ENCODE measurements at places on chromosomes 7 and 10. TPM values are rescaled to one million over a fixed set of nuclear protein-coding genes. Genes with fewer than 3 reads are reported as not detected.

Gene MALRD1
- total RNA-seq: 1.2 TPM

DNA sequence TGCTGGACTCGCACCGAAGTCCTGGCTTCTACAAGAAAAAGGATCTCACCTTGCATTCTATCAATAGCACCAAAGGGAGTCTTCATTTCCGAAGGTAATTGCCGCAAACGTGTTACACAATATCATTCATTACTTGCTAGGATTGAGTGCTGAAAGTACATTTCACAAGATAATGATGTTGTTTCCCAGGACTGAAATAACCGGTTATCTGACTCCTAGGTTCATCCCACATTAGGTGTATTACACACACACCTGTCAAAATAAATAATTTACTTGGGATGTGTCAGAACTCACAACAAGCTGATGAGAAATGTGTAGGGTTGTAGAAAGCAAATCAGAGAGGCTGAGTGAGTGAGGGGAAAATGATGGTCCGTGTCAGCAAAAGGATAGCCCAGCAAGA is 219.4 kb upstream of the RHOBTB1 start:
- no peak for DNase-seq

GRCh38 chr10:120253131-120253530 is 203.9 kb upstream of the PLPP4 start:
- no peak for DNase-seq

DNA sequence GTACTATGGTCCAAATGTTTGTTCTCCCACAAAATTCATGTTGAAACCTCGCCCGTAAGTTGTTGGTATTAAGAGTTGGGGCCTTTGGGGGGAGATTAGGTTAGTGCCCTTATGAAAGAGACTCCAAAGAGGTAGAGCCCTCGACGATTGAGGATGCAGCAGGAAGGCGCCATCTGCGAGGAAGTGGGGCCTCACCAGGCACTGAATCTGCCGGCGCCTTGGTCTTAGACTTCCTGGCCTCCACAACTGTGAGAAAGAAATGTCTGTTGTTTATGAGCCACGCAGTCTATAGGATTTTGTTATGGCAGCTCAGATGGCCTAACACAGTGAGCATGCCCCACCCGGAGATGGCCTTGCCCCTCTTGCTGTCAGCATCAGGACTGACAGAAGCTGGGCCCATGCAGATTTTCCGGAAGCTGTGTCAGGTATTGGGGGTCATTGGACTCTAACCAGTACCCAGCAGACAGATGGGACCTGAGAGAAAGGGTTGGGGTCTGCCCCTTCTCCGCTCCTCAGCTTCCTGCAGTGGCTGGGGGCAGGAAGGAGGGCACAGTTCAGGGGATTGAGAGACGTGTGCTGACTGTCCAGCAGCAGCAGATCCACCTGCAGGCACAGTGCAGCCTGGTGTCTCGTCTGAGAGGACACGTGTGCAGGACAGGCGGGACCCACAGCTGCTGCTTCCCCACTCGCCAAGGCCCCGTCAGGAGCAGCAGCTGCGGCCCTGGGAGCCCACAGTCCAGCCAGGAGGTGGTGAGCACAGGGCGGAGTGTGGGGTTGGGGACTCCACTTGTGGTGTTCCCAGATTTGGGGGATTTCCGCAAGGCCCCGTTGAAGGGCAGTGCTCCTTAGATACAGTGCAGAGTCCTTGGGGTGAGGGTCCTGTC is 47.8 kb downstream of the MGMT start:
- DNase-seq: no peak

DNA sequence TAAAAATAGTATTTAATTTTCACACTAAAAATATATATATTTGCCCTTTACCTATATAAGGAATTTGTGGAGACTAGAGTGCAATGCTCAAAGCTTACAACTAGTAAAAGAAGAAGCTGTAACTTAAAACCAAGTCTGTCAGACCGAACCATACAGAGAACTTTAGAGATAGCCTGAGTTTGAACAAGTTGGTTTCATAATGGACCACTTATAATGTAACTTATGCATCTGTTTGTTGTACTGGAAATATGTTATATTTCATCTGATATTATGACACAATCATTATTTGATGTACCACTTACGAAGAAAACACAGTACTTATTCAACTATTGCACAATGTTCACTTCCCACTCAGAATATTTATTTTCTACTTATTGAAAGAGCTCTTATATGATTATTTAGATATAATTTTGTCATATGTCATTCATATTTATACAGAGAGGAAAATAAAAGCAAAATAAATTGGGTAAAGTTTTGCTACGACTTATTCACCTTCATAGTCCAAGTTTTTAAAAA is 462.8 kb downstream of the ATRNL1 start:
- DNase-seq: no peak

- peak; percentile 57 for DNase-seq
These were observed 2.7 kb downstream of the CHST15 start for GRCh38 chr10:124090601-124091209.

DNA sequence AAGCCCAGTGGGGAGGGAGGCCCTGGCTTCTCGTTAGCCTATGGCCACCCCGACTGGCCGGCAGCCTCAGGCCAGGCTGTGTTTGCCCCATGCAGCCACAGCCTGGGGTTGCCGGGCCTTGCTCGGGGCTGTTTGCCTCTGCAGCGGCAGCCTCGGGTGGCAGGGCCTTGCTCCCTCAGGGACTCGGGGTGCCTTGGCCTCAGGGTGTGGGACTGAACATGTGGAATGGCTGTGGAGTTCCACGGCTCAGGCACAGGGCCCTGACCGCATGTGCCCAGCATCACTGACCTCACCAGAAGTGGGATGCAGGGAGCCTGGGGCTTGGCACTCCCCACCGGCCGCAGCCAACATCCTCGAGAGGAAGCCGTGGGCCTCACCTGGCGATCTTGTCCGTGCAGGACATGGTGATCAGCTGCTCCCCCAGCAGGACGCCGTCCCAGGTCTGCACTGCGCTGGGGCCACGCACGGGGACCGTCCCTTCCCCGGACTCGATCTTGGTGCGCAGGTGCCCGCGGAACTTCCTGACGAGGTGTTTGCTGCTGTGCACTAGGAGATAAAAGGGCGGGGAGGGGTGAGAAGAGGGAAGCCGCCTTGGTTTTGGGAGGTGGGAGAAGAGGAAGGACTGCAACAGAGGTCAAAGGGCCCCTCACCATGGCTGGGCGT is 160.5 kb downstream of the WDR37 start:
- no peak for DNase-seq

DNA sequence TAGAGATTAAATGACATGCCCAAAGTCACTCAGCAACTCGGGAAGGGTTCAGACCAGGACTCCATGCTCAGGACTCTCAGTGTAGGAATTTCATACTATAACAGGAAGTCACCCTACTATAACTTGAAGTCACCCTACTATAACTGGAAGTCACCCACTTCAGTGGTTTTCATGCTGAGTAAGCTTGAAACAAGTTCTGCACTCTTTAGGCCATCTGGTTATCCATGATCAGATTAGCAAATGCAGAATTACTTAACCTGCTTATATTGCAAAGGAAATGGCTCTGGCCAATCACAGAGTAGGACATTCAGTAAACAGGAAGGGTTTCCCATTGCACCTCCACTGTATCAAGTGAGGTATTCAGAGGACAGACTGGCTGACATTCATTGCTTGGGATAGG is 1240.4 kb downstream of the GATA3 start:
- DNase-seq: no peak

DNA sequence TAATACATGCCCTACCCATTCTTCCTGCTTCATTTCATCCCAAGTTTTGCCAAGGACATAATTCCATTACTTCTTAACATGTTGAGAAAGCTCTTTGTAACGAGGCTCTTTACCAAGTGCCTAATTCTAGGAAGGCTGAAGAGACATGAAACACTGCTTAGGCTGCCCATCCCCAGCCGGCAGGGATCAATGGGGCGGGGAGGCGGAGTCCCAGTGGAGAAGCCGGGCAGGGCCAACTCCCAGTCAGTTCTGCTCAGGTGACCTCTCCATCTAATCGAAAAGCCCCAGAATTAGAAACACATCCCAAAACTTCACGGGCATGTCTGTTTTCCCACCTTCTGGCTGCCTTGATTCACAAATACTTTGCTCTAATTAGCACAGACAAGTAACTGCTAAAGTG is 89.5 kb upstream of the LYZL1 start:
- no peak for DNase-seq

DNA sequence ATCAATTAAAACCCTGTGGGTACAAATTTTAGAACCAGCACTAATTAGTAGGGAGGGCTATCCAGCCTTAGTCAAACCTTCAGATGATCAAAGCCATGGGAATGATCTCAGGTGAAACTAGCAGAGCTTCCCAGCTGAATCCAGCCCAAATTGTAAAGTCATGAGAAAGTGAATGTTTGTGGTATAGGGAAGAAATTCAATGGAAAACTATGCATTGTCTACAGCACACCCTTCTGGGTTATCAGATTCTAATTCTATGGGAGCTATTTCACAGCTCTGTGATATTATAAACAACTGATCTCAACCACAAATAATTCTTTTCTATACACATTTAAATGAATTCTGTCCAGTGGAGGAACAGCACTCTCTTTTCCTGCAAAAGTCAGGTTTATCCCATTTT is 24.6 kb upstream of the BMPER start:
- DNase-seq: no peak

DNA sequence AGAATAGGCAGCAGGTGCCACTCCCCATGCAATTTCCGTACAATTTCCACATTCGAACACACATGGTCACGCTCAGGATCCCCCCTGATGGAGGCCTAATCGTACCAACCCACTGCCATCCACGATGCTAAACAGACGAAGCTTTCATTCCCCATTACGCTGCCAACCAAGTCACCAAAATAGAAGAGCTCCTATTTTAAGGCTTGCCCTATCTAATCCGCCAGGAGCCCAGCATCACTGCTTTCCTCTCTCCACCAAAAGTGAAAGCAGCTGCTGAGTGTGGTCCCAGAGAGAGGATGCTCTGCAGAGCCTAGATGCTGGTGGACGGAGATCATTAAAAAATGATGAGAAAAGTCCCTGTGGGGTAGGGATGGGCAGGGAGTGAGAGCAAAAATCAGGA is 43.3 kb downstream of the HSPA12A start:
- DNase-seq: no peak

- DNase-seq: no peak
These were observed 299.1 kb downstream of the LHFPL3 start for GRCh38 chr7:104627516-104627915.

DNA sequence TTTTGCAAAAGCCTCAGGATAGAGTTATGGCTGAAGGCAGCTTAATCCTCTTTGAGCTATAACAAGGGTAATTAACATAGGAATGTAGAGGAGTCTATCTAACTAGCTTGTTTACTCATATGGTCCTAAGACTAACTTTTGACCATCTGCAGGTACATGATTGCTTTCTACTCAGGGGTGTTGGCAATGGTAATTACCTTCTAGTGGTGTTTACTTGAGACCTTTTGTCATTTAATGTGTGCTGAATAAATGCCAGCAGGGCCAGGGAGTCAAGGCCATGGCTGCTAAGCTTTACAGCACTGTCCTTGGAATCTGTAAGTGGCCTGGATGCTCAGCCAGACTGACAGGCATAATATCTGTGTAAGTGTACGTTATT is 1325.0 kb downstream of the XPNPEP1 start:
- no peak for DNase-seq
